Muscle of leg (tissue), 16 donors: ENCODE measurements at places on chromosomes 3 and 15. TPM values are rescaled to one million over a fixed set of nuclear protein-coding genes. Genes with fewer than 3 reads are reported as not detected.

DNA sequence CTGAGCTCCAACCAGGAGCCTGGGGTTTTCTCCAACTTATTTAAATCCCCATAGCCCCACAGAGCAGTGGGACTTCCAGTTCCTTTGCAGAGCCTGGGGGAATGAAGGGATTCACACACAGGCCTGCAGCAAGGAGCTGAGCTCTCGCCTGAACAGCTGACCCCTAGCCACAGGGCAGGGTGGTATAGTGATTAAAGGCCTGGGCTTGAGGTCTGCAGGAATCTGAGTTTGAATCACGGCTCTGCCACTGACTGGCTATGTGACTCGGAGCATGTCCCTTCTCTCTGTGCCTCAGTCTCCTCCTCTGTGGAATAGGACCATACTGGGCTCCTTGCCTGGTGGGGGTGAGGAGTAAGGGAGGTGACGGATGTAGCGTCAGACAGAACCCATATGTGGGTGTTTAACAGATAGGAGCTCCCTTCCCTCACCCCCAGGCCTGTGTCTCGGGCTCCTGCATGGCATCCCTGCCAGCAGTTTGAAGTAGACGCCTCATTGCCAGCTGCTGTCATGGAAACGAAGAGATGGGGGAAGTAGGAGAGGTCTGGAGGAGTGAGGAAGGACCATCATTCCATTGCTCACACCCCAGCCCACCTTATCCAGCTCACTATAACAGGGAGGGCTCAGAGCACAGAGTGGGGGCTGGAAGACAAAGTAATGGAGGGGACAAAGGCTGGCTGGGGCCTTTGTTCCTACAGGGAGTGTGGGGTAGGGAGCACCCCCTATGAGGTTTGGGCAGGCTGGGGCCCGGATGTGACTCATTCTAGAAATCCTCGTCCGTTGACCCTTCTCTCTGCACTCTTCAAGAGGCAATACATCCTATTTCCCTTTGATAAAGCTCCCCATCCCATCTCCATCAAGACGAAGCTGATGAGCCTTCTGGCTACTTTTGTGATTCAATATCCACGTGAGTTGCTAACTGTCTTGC, 14.8 kb downstream of the HRH1 start:
- DNase-seq, result no peak

- no peak for DNase-seq
These were observed 104.7 kb downstream of the UNC13C start for GRCh38 chr15:54082836-54083492.

DNA sequence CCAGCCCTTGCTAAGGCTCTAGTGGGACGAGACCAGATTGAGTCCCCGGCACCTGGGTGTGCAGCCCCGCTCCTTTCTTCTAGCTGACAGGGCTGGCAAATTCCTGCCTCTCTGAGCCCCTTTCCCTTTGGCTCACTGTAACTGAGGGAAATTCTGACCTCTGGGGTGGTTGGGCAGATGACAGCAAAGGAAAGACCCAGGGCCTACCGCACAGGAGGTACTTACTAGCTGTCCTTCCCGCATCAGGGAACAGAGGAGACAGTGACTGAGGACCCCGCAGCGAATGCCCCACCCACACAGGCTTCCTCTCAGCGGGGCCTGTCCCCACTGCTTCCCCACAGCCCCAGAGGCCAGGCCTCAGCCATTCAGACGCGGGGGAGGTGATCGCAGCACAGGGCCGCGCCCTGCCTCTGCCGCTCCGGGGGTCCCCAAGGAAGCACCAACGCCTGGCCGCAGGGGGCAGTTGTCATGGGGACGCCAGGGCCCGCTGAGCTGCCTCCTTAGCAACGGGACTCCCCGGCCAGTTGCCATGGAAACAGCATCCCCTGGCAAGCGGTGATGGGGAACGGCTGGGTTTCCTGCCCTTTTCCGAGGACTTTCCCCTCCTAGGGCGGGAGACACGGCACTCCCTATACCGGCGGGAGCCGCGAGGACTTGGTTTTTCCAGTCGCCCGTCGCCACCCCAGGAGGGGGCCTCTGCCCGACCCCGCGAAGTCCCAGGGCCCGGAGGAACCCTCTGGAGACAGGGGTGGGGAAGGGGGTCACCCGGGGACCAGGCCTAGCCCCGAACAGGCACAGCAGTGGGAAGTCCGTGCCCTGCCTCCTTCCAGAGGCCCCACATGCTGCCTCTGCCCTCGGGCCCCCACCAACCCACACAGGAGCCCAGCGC, 50.1 kb downstream of the HCN4 start:
- peak; percentile 17 for DNase-seq

DNA sequence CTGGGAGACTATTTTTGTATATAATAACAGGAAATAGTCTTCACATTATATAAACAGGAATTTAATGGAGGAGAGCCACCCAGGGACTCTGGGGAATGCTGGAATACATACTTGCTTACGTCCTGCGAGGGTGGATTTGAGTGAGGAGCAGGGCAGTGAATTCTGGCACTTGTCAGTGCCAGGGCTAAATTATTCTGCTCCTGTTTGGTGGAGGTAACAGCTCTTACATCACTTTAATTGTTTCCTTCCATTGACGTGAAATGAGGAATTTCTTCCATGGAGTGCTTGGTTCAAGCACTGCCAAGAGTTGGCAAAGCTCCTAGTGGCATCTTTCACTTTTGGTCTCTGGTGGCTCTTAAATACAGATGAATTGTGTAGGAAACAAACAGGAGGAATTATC, 94.1 kb upstream of the GOLGA8J start:
- no peak for DNase-seq

GRCh38 chr3:24043168-24043567, 98.1 kb downstream of the NR1D2 start:
- DNase-seq, result no peak

The CD86 gene
- polyA plus RNA-seq, result 2.4 TPM

DNA sequence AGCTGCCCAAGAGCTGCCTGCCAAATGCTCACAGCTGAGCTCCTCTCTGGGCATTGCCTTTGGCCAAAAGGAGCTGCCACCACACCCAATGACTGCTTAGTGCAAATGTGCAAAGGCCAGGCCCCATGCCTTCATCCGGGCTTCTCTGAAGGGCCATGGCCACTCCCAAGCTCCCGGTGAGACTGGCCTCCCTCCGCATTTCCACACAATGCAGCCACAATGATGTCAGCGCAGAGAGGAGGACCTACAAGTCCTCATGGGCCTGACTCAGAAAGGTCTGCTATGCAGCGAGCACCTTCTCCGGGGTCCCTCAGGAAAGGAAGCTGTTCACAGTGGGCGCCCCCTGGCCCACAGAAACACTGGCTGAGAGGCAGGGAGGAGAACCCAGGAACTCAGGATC, 12.7 kb downstream of the OXTR start:
- no peak for DNase-seq

The C3orf52 gene
- polyA plus RNA-seq, result 6.5 TPM

The BRK1 gene
- polyA plus RNA-seq, result 159 TPM

DNA sequence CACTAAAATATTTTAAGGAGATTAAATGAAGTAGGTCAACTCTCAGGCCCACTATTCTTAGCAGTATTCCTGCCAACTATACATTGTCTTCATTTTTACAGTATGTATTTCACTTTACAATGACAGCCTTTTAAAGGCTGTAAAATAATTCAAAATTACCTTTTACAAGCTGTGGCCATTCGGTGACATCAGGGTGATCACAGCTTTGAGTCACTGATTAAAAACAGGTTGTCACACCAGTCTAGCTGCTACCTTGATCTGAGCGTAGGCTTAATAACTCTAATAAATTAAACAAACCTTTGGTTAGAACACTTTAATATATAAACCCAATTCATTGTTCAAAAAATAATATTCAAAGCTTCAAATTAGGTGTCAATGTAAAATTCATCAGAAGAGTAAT, 29.9 kb downstream of the UBE3A start:
- DNase-seq, result no peak

DNA sequence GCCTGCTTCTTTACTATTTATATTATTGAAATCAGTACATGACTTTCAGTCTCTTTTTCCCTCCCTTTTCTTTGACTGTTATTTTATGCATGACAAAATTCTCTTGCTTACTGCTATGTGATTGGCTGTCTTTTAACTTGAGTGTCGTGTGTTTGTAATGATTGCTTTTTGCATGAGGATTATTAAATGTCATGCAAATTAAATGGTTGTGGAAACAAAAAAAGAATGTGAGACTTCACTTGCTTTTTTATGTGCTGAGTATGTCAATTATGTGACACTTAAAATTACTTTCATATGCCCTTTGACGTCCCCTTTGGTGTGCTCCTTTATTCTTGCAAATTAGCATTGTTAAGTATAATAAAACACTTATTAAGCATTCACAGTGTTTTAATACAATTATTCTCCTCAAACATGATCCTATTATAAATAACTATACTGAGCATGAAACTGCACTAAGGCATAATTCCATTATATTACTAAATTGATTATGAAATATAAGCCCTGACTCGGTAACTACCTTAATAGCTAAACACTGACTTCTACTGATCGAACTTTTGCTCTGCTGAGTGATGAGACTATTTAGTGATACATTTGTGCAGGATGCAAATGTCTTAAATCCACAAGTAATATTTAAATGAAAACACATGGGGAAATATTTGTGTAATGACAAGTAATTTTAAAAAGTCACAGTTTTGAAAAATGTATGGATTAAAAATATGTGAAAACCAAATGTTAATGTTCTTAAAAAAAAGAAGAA, 401.7 kb downstream of the NLGN1 start:
- peak; percentile 16 for DNase-seq

GRCh38 chr3:178097576-178097975, 438.7 kb upstream of the KCNMB2 start:
- peak; percentile 44 for DNase-seq

The RASA2 gene
- polyA plus RNA-seq, result 11.1 TPM

GRCh38 chr3:100761211-100761942, 52.1 kb downstream of the TFG start:
- peak; percentile 24 for DNase-seq

DNA sequence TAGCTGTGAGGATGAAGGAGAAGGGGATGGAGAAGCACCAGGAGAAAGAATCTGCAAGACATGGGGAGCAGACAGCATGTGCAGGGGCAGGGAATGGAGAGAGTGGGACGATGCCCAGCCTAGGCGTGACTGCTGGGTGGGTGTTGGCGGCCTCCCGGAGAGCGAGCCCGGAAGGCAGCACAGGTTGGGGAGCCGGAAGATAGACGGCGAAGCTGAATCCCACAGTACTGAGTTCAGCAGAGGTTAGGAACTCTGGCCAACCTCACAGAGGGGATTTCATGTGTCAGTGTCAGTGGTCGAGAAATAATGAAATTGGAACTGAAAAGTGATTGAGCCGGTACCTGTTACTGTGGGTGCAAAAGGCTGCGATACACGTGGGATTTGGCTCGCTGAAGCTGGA, 55.2 kb downstream of the PXYLP1 start:
- DNase-seq, result no peak

DNA sequence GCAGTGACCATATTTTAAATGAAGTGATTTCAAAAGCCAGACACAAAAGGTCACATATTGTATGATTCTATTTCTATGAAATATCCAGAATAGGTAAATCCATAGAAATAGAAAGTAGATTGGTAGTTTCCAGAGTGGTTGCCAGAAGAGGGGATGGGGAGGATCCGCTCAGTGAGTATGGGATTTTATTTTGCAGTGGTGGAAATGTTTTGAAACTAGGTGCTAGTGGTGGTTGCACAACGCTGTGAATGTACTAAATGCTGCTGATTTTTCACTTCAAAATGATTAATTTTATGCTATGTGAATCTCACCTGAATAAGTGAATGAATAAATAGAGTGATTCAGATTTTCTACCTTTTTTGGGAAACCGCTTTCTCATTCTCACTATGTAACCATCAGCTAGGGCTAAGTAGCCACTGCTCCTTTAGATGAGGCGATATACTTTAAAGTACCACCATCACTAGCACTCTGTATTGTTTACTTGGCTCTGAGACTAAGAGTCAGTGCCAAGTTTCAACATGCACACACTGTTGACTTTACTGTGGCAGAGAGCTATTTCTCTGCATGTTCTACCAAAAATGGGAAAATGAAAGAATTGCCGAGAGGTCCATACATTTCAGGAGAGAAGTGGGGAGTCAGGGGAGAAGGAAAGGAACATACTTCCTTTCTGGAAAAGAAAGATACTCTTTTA, 90.7 kb upstream of the GOLIM4 start:
- no peak for DNase-seq

The GOLGA6L7 gene
- 0.06 TPM for polyA plus RNA-seq

- DNase-seq, result no peak
These were observed 45.7 kb downstream of the TCF12 start for GRCh38 chr15:56964182-56964581.

DNA sequence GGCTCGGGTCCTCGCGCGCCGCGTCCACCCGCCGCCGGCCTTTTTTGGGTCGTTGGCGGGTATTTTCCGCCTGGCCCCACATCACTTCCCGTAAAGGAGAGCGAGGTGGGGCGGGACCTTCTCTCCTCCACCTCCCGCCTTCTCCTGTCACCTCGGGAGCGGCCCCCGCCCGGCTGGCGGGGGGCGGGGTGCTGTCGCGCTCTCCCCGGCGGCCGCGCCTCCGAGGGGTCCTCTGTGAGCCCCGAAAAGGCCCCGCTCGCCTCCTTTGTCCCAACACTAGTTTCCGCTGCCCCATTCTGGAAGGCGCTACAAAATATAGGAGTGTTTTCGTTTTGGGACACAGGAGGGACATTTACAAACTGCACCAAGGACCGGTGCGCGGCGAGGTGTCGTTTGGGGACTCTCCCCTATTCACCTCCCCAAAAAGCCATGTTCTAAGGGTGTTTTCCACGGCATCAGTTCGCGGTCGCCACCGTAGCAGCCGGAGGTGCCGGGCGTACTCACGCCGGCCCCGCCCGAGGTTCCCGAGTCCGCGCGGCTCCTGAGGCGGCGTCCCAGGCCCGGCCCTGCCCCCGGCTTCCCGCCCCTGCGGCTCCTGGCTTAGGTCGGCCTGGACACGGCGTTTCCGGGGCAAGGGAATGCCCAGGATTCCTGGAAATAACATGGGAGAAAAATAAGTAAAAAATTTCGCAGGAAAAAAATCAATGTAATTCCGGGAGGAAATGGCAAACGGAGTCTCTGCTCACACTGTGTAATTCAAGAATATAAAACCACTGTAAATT, at the start of gene RAB27A:
RAB27A (minus strand) TSS at position 68 of the 782 bp plus-strand sequence. CDS start 54,879 bp downstream, outside the sequence.
- DNase-seq, result peak; percentile 79

The IRAK2 gene
- polyA plus RNA-seq, result 0.57 TPM

The C3orf49 gene
- polyA plus RNA-seq, result 0.20 TPM

The EPHB3 gene
- 56.1 TPM for polyA plus RNA-seq

DNA sequence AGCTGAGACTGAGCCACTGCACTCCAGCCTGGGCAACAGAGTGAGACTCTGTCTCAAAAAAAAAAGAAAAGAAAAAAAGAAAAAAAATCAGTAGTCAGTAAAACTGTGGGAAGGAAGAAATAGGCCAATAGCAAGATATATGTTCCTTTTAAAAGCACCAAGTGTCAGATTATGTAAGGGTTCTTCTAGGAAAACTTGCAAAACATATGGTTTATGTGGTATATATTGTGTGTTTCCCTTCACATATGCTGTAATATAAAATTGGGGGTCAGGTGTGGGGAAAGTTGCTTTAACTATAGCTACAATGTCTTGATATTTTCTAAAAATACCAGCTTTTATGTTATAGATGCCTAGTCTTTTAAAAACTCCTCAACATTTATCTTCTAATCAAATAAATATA, 64.6 kb downstream of the ESYT3 start:
- no peak for DNase-seq

GRCh38 chr3:181722156-181722555, 10.4 kb downstream of the SOX2 start:
- no peak for DNase-seq

The GLDN gene
- polyA plus RNA-seq, result 0.17 TPM

The LRTM1 gene
- 90.0 TPM for polyA plus RNA-seq

GRCh38 chr3:177364236-177364635, 167.0 kb upstream of the TBL1XR1 start:
- no peak for DNase-seq

The ACOX2 gene
- polyA plus RNA-seq, result 23.2 TPM
